ENCODE measurements at places on chromosomes 1 and 21.

GRCh38 chr1:186210258-186210657, 164.8 kb downstream of the TPR start:
- DNase-seq: no peak

DNA sequence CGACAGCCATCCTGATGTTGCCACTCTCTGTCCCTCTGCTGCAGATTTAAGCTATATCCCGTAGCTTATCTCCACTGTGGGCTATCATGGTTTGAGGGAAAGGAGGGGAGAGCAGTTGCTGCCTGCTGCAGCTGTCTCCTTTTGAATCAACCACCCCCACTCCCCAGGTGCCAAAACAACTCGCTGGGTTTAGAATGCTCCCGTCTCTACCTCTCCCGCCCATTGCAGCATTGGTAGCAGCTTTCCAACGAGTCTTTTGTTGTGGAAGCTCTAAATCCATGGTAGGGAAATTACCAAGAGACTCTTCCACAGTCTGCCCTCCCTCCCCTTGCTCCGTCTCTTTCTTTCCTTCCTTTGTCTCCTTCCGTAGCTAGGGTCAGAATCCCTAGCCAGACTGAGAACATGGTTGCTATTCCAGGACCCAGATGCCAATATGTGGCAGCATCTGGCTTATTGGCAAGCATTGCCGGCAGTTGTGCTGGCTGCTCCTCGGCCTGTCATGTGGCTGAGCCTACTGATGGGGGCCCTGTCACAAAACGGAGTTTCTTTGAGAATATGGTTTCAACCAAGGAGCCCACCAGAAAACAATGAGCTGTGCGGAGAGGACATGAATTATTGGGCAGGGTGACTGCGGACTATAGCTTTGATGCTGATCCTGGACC, 230.7 kb downstream of the RPS6KC1 start:
- peak; percentile 21 for DNase-seq

- DNase-seq: peak; percentile 67
These were observed 121.9 kb downstream of the CRYAA start for GRCh38 chr21:43290421-43291346.

- DNase-seq: peak; percentile 67
These were observed 505 bp downstream of the LMNA start for GRCh38 chr1:156114919-156115513.

DNA sequence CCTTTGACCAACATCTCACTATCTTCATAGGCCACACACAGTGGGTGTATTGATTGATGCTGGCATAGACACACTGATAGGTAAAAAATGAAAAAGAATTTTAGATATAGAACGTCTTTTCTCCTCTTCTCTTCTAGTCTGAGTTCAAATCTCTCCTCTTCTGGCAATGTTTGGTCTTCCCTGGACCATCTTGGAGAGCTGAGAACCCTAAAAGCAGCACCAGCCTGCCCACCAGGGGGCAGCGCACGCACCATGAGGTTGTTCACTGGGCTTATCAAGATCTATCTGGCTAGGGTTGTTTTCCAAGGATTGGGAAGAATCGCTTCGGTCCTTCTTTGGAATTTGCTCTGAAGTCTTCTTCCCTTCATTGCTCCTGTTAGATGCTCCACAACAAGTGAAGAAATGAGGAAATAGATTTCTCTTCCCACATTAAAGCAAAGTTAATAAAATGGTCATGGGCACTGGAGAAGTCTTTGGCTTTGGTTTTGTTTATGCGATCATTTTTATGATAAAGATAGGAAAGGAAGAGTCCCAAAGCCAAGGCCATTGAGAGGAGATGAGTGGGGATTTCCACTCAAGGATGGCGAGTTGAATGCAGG, 104.0 kb upstream of the OLIG2 start:
- peak; percentile 54 for DNase-seq

DNA sequence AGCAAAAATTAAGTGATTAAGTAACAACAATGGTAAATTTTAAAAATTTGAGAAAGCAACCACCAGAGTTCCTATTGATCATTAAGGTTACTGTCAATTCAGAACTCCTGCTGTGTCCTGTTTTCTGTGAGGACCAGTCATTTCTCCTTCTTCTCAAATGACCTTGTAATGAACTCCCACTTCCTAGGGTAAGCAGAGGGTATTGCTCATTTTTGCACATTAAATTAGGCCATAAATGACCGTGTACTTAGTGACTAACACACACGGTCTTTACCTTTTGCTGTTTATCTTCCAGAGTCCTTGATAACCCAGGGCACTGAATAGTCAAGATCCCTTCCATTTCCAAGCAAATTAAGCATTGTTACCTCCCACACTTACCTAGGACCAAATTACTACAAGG, 227.5 kb upstream of the LYPLAL1 start:
- DNase-seq: no peak

DNA sequence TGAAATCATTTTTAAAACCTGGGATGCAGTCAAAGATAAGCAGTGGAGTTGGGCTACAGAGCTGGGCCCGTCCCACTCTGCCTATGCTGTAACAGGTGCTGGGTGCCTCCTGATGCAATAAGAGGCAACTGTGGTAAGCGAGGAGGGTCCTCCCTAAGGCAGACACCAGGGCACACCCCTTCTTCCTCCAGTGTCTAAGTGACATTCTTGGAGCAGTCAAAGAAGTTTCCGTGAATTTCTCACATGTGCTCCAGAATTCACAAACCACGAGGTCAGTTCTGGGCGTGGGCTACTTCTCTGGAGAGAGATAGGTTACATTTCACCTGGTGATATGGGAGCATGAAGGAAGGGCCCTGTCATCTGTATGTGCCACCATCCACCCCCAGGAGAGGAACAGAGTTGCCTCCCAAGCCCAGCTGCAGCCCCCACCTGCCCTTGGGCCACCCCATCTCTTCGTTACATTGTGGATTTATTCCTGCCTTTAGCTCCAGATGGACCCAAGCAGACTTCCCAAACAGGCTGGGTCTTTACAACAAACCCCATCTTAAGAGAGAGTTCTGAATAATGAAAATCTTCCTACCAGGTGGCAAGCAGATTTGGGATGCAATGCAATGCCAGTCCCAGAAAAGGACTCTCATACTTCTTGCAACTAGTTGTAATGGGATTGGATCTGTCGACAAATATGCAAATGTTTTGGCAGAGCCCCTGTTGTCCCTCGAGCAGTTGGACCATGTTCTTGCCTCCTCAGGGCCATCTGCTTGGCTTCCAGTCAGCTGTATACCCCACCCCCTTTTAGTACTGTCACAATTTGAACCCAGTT, 82.5 kb upstream of the CNTN2 start:
- no peak for DNase-seq

DNA sequence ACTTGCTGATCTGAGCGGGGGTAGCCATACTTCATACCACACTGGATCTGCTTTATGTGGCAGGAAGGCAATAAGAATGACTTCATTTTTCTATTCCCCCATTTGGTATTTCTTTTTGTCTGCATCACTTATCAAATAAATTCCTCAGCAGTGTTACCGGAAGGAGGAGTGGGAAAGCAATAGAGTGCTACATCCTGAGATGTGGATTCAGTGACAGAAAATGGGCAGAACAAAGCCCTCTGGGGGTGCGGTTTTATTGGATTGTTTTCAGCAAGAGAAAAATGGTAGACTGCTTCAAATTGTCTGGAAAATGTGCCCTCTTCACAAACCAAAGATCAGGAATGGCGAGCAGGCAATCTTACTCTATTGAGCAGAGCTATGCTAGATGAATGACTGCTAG, 751.9 kb upstream of the NEGR1 start:
- DNase-seq: peak; percentile 3

DNA sequence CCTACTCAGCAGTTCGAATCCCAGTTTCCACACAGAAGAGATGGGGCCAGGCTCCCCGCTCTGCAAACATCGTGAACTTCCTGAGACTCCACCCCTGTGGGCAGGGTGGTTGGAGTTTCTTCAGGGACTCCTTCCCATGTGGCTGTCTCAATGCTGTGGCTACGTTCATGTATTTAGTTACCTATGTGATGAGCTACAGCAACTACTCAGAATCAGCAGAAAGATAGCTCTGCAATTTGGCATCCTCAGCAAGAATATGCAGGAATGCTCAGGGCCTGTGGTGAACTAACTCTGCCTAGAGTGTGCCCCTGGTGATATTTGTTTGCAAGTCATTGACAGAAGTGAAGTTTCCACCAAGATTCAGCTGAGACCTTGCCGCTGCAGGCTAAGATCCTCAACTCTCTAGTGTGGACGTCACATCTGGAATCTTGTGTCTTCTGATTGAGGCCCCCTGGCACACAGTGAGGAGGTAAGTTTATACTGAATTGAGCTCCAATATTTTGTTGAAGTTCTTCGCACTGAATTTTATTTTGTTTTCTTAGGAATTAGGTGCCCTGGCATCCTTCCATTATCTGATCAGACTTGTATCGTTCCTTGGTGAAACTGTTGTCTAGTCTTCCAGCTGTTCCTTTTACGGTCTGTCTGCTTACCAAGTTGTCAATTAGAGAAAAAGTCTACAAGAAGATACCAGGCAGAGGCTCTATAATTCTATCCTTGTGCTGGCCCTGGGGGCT, 8.2 kb upstream of the GLRX2 start:
- peak; percentile 19 for DNase-seq

- DNase-seq: no peak
These were observed 36.2 kb upstream of the DUSP10 start for GRCh38 chr1:221778125-221778524.

DNA sequence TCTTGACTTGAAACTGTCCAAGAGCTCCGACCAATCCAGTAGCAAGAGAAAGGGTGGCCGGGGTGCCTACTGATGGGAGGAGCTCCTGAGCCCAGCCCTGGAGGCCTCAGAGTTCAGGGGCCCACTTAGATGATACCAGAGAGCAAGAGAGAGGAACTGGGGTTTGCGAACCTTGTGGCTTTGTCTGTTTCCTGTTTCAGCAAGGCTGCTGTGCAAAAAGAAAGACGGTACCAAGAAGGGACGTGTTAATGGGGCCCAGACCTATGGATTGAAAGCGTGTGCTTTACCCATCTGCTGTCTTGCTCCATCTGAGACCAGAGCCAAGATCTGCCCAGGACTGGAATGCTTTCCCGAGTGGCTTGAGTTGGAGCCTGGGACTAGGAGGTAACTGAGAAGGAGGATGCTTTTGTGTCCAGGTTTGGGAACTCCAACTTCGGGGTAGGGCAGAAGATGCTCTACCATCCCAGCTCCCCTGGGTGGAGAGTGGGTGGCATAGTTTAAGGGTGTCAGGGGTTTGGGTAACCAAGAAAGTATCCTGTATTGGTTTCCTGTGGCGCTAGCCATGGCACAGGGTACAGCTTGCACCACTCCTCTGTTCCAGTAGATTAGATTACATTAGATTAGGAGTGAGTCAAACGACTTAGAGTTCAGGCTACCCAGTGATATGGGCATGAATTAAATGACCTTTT, at the start of gene TRAF3IP3:
Gene TRAF3IP3 (plus strand): TSS at position 128 of the 689 bp plus-strand sequence. CDS start 3,987 bp downstream, outside the sequence.
- no peak for DNase-seq

DNA sequence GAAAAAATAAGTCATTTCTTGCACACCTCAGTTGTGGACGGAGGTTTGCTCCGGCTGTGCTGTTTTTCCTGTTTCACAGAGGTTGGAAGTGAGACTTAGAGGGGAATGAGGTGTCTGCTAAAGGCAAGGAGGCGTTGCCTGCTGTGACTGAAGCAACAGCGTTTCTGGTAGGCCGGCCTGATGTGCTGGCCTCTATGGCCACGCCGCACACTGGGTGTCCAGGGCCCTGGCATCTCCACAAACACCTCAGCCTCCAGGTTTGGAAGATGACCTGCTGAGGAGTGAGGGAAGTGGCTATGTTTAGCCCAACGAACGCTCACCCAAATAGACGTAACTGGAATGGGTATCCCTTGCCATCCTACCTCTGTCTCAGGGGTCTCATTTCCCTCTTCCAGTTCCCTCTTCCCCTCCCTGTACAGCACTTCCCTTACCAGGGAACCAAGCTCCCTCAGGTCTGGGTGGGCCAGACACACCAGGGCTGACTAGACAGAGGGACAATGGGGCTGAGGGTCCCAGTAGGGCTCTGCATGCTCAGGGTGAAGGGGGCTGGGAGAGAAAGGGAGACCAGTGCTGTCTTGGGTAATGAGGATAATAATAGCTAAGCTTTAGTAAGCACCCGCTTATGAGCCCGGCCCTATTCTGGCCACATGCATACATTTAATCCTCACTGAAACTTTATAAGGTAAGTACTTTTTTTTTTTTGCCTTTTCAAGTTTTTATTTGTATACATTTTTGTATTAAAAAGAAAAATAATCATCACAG, 11.9 kb downstream of the CACNA1S start:
- no peak for DNase-seq

DNA sequence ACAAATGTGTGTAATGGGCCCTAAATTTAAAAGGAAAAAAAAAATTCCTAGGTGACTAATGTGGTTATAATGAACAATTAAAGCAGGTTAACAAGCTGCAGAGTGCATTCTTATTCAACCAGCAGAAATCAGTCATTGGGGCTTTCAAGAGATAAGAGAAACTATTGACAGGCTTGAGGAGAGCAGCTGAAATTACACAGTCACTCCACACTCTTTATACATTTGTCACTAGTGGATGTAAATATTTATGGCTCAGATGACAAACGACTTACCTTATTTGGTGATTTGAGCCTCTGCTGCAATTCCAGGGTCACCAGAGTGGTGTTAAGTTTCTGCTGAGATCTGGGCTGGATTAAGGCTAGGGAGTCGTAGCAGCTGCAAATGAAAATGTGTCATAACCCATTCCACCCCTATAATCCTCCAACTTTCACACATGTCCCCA, 896.3 kb downstream of the TTLL7 start:
- peak; percentile 35 for DNase-seq

GRCh38 chr1:218352075-218352438, 6.9 kb downstream of the TGFB2 start:
- no peak for DNase-seq

DNA sequence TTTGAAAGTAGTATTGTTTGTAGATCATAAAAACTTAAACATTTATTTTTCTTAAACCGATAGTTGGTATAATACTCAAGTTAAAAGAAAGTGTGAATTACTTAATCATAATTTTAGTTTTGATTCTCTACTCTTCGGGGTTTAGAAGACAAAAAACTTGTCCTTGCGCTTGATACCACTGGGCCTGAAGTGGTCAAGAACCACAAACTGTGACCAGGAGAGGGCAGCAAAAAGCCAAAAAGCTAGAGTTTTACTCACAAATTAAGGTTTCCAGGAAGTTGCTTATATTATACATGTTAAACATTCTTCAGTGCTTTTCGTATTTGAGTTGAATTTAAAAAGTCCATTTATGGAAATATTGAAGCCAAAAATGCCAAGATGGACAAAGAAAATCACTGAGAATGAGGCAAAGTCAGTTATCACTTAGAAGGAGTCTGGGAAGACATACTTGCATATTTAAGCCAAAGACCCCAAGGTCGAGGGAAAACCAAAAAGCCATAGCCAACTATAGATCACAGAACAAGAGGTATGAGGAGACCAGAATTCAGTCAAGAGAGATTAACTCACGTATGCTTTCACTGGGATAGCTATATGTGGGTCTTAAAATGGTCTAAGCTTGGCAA, 34.2 kb downstream of the EFCAB7 start:
- peak; percentile 32 for DNase-seq

GRCh38 chr1:1779691-1780597, 1.7 kb upstream of the NADK start:
- no peak for DNase-seq
